ENCODE measurements at places on chromosomes 6 and 20.

DNA sequence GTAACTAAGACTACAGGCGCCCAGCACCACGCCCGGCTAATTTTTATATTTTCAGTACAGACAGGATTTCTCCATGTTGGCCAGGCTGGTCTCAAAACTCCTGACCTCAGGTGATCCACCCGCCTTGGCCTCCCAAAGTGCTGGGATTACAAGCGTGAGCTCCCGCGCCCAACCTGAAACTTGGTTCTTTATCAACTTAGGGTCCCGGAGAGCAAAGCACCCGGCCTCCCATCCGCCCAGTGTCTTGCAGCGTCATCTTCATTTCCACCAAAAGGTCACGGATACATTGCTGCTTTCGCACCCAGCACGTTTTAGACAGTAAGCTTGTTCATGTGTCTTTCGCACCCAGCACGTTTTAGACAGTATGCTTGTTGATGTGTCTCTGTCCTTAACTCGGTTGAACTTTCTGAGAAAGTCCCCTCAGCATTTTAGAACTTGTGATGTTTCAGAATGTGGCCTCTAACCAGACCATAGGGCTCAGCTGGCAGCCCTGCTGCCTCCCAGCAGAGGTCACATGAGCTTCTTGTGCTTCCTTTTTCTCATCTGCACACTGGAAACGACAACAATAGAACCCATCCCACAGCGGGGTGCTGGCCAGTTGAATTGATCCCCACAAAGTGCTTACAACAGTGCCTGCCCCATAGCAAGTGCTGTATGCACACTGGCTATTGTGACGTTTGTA is 48.8 kb downstream of the PRR18 start:
- peak; percentile 23 for DNase-seq

DNA sequence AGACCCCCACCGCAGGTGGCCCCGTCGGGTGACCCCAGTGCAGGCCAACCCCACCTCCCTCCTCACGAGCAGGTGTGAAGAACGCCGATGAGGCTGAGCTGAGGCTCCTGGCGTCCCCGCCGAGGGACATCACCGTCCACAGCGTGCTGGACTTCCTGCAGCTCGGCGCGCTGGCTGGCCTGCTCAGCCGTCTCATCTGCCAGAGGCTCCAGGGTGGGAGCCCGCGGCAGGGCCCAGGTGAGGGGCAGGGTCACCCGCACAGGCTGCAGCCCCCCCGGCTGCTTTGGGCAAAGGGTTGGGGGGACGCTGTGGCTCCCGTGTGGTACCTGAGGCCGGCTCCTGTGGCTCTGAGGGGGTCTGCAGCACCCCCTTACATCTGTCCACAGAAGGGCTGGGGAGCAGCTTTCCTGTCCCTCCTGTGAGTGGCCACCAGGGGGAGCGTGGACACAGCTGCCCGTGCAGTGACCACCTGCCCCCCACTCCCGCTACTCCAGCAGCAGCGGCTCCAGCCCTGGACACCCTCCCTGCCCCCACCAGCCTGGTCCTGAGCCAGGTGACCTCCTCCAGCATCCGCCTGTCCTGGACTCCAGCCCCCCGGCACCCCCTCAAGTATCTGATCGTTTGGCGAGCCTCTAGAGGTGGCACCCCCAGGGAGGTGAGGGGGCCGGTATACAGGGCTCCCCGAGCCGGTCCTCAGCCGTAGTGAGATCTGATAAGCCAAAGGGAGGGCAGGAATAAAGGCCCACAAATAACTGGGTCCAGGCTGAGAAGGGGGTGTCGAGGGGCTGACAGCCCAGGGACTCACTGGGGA is 16.5 kb downstream of the COL20A1 start:
- no peak for DNase-seq

- no peak for DNase-seq
Observed at GRCh38 chr6:21187485-21187884, 406.1 kb upstream of the SOX4 start.

GRCh38 chr6:117890172-117890571 is 16.9 kb upstream of the SLC35F1 start:
- no peak for DNase-seq

DNA sequence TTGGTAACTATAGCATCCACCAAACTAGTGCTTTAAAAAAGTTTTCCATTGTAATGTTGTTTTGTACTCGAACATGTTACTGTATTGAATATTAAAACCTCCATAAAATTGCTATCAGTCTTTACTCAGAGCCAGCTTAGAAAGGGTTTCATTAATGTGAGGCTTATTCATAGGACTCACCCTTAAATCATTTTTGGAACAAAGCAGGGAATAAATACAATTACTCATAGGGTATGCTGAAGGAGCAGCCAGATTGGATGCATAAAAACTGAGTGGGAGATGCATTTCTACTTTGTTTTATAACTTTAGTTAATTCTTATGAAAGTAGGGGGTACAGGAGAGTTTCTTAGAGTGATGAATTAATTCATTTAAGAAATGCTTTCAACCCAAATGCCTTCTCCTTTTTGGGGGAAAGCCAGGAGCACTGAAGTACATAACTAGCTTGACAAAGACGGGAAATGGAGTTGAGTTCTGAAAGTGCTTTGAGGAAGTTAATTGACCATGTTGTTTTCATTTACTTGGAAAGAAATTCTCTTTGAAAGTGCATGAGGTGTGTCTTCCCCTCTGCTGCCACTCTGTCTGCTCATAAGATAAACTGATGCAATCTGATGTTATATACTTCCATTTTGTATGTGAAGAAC is 90.3 kb downstream of the RNF144B start:
- no peak for DNase-seq

DNA sequence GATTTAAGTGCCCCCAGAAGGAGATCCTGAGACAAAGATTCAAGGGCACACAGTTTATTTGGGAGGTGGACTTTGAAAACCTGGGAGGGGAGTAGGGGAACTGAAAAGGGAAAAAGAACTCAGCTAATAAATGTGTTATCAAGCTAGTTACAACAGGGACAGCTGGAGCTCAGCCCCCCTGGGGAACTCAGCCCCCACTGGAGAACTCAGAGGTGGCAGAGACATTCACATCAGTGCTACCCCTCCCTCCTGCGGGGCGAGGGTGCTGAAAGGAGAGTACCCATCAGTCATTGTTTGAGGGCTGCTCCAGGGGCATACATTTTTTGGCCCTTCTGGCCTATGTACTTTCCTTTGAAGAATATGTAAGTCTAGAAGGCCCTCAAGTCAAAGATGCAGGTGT is 101.4 kb downstream of the LRFN2 start:
- DNase-seq: no peak

GRCh38 chr6:46279874-46280273 is 109.1 kb upstream of the ENPP5 start:
- no peak for DNase-seq

GRCh38 chr6:11700118-11700718 is 78.4 kb downstream of the ADTRP start:
- no peak for DNase-seq

GRCh38 chr6:167275001-167275400 is 16.1 kb upstream of the UNC93A start:
- DNase-seq: no peak

DNA sequence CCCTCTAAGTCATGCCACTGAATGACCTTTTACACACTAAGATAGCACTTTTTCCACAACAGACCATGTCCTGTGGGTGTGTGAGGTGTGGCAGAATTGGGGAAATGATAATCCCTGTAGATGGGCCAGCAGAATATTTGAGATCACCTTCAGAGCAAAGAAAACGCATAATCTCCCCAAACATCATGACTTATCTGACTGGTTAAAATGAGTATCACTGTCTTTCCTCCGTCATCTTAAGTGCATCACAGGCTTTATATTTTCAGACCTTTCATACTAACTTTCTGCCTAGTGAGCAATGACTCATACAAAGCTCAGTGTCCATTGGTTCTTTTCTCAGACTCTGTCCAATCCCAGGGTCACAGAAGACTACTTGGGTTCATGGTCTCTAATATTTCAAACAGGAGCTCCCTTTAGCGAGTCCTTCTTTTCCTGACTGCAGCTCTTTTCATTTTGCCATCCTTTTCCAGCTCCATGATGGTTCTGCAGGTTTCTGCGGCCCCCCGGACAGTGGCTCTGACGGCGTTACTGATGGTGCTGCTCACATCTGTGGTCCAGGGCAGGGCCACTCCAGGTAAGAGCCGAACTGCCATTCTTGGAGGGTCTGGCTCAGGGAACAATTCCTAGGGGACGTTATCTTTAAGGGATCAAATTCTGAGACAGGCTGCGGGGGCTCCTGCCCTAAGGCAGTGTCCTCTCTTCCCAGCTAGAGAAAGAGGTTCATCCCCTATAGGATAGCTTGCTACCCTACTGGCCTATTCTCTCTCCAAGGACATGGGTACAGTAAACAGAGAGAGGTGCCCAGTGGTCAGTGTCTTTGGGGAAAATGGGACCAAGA is at the start of gene HLA-DPB1:
TSS of gene HLA-DPB1 (plus strand) at position 423 of the 838 bp plus-strand sequence. CDS start at position 475, 52 bp downstream.
- peak; percentile 32 for DNase-seq

DNA sequence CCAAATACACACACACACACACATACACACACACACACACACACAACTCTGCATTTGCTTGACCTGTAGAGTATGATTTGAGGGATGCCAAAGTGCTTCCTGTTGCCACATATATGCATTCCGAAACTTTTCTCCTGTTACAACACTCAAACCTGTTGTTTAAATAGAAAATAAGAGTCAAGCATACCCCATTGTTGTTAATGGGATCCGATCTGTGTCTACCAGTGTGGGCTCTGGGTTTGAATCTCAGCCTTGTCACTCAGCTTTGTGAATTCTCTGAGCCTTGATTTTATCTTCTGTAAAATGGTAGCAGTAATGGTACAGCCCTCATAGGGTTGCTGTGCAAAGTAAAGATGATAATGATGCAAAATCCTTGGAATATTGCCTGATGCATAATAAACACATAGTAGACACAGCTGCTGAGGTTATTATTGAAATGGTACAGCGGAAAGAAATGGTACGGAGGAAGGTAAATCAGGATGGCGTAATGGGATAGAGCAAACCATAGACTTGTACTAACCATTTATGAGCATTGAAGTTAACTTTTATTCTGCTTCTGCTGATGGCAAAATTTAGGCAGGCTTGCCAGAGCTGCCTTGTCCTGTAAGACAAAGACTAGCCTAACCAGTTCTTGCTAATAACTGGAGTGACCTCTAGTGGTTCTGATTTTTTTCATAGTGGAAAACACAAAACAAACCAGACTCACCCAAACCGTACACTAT is 113.5 kb upstream of the PHACTR1 start:
- no peak for DNase-seq

- no peak for DNase-seq
Observed at GRCh38 chr6:42275376-42276033, 57.8 kb upstream of the MRPS10 start.

GRCh38 chr20:55172310-55173002 is 697.1 kb downstream of the DOK5 start:
- DNase-seq: no peak

DNA sequence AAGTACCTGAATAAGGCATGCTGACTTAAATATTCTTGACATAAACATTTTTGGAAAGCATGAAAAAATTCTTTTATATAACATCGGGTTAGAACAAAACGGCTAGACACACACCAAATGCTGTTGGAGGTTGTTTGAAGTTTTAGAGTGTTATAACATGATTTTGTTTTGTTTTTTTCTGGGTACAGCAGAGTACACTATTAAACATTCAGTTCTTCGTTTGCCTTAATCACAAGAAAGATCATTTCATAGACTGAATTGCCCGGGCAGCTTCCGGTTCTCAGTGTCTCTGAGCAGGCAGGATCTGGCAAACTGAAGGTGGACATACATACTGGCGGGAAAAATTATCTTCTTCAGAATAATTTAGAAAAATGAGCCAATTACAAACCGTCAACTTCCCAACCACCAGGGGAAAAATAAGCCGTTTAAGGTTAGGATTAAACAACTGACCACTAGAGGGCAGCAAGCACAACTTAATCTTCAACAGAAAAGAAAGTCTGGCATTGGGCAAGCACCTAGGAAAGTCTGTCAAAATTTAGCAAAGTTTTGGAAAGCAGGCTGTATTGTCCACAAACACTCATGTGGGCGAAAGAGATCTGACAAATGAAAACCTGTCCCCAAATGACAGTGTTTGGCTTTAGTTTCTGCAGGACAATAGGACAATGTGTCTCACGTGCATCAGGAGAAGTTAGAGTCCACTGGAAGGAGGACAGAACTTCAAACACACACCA is 15.0 kb downstream of the ZNF217 start:
- DNase-seq: peak; percentile 68

- no peak for DNase-seq
Observed at GRCh38 chr20:9360431-9360830, 154.0 kb upstream of the LAMP5 start.

DNA sequence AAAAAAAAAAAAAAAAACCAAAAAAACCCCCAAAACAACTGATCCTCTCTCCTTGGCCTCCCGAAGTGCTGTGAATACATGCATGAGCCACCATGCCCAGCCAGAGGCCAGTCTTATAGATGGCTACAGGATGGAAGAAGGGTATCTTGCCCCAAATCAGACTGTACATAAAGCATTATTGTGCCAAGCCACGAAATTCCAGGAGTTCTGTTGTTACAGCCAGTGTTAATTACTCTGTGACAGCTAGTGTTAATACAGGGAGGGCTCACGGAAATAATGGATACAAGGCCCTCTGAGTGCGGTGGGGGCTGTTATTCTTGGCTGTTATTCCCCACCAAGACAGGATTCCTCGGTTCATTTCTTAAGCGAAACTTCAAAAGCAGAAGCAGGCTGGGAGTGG is 1.4 kb upstream of the CLPSL2 start:
- DNase-seq: no peak

DNA sequence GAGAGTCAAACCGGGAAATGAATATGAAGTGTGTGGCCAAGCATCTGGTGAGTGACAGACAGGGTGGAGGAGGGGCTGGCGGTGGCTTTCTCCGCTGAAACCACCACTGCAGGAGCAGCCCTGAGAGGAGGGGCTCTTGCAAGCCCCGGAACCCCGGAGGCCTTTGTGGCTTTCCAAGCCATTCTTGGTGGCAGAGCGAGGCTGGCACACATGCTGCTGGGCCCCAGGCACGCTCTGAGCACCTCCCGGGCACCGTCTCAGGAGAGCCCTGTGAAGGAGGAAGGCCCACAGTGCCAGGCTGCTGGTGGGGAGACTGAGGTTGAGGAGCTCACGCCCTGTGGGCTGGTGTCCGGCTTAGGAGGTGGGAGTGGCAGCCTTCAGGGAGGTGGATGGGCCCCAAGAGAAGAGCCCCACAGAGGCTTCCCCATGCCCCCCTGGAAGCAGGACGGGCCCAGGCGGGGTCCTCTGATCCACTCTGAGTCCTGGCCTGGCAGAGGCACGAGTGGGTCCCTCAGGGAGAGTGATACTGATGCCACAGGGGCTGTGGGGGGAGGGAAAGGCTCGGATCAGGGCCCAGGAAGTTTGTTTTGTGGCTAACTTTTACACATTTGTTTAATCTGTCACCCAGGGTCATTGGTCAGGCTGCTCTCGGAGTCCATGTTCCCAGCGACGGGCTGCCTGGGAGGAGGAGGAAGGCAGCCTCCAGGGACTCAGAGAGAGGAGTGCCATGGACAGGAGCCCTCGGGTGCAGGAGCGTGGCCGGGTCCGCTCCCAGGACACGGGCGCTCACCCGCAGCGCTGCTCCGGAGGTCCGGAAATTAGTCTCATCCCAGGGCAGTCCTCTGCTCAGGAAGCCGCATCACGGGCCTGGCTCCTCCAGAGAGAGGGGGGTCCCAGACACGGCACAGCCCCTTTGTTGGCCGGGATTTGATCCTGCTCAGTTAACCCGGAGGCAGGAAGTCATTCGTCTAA is 170.7 kb downstream of the ERMARD start:
- no peak for DNase-seq
